ENCODE measurements at places on chromosomes 7 and 10. TPM values are rescaled to one million over a fixed set of nuclear protein-coding genes. Genes with fewer than 3 reads are reported as not detected.

Gene GNAT3
- not detected for total RNA-seq

Gene ACSL5
- 2.6 TPM for total RNA-seq

Gene TMEM26
- total RNA-seq, result not detected

Gene ANKRD30A
- not detected for total RNA-seq

Gene TMEM139
- not detected for total RNA-seq

Gene UNCX
- not detected for total RNA-seq
